ENCODE measurements at places on chromosomes 1 and 21.

DNA sequence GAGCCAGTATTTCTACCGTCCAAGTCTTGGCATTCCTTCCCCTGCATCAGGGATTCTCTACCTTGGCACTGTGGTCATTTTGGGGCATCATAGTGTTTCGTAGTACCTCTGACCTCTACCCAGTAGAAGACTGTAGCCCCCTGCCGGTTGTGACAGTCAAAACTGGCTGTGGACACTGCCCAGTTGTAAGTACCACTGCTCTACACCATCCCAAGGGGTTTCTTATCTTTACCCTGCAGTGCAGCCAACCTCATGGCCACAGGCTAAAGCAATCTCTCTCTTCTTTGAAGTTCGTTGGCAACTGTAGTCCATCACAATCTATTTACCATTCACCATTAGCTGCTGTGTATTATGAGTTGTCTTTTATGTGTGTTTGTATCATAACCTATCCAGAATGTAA, 29.3 kb upstream of the ERO1B start:
- no peak for DNase-seq

DNA sequence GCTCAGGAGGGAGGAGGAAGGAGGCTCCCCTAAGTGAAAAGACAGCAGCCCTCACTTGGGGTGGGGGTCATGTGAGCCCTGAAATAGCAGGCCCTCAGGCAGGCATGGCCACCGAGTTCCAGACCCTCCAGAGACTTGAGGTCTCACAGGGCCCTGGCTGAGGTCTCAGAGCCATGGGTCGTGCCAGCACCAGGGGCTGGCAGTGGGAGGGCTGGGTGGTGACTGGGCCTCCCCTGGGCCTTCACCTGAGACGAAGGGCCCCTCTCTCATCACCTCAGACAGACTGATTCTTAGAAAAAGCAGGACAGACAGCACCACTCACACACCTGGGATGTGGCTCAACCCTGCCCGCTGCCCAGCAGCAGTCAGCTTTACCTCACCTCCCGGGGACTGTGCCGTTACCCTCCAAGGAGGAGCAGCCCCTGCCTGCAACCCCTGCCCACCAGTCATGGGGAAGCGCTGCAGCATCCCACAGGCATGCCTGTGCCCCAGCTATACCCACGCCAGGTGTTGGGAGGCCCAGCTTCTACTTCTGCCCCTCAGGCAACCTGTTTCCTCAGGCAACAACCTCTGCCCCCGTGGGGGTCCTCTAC, 42.6 kb upstream of the LRP8 start:
- no peak for DNase-seq

DNA sequence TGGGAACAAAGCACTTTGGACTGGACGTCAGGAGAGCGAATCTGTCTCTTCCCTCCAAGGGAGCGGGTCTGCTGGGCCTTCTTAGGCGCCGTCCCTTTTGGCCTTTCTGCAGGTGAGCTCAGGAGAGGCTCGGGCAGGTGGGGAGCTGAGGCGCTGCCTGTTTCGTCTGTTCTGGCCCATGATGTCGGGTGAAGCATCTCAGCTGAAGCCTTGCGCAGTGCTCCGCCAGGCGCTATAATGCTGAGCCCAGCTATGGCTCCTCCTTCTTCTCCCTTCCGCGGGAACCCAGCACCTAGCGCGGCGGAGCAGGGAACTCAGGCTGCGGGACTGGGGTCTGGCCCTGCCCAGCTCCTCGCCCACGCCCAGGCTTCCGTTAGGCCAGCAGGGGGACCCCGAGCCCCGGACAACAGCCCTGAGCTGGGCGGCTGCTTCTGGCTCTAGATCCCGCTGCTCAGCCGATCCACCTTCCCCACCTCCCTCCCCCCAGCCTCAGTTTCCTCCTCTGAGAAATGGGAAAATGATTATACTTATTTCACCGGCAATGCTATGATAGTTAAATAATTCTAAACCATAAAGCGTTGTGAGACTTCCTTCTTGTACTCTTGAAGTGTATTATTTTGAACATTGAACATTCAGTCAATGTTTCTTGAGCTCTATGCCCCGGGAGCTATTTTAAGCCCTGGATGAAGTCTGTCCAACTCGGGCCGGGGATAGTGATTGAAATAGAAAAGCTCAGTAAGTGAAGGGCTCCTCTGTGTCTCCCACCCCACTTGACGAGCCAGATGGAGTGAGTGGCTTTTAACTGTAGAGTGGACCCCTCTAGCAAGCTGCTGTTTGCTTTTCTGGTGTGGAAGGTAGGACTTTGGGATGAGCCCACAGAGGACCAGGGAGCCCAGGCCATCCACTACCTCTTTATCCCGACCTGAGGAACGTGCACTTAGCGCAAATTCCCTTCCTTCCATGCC, 9.6 kb upstream of the ADORA1 start:
- peak; percentile 17 for DNase-seq

- DNase-seq = no peak
Observed at GRCh38 chr1:118716775-118717174, 271.4 kb downstream of the TBX15 start.

DNA sequence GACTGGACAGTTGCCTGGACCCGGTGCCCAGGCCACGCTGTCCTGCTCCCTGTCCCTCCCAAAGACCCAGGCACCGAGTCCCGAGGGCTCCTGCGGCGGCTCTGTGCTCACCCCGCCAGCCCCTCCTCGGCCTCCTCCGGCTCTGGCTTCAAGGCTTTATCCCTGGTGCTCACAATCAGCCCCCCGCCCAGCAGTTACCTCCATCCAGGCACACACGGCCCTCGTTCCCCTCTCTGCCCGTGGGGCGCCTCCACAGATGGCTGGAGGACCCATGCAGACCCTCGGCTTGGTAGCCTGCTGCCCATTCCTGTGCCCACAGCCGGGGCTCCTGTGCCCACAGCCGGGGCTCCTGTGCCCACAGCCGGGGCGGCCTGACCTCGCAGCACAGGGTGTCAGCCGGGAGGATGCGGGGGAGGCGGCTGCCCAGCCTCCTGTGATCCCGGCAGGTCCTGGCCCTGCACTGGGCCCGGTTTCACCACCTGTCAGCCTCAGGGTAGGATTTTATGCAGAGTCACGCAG, 52.3 kb upstream of the COL18A1 start:
- DNase-seq = no peak

GRCh38 chr1:244102046-244102445, 51.0 kb downstream of the ZBTB18 start:
- DNase-seq = no peak

DNA sequence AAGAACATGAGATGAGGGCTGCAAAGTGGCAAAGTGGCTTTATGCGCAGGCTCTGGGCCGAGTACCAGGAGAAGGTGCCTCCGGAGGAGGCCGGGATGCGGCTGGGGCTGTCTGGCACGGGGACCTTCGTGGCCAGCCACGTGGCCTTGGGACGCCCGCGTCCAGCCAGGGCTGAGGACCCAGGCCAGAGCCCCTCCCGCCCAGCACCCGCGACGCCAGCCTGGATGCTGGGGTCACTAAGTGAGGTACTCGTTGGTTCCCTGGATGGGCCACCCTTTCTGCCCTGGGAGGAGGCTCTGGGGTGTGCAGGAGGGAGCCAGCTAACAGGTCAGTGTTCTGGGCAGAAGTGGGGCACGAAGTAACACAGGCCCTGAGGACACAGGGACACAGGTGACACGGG, 12.6 kb downstream of the SCNN1D start:
- DNase-seq = no peak

DNA sequence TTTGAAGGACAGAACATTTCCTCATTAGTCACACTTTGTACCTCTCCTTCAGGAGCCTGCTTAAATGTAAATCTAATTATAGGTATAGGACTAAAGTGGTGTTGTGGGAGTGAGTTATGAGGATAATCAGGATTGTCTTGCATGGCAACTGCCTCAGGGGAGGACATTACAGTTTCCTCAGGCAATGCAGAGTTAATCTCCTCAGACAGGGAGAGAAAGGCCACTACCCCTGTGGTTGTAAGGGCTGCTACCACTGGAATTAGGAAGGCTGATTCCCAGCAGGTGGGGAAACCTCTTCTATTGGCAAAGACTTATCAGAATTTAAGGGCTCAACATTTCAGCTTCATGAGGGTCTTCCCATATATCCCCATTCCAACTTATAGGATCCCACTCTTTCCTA, 286.8 kb upstream of the PBX1 start:
- no peak for DNase-seq

GRCh38 chr1:51908499-51908898, 30.0 kb upstream of the NRDC start:
- DNase-seq = no peak

DNA sequence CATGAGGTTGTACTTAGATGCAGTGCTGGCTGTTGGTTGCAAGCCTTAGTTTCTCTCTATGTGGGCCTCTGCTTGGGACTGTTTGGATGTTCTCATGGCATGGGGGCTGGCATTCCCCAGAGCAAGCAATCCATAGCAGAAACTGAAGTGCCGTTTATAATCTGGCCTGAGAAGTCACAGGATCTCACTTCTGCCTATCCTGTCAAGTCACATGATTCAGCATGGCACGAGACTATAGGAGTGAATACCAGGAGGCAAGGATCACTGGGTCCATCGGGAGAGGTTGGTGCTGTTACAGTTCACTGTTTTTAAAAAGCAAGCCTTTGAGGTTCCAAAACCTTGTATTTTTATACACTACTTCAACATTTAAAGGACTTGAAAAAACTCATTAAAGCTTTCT, 16.7 kb downstream of the COLGALT2 start:
- DNase-seq = no peak

DNA sequence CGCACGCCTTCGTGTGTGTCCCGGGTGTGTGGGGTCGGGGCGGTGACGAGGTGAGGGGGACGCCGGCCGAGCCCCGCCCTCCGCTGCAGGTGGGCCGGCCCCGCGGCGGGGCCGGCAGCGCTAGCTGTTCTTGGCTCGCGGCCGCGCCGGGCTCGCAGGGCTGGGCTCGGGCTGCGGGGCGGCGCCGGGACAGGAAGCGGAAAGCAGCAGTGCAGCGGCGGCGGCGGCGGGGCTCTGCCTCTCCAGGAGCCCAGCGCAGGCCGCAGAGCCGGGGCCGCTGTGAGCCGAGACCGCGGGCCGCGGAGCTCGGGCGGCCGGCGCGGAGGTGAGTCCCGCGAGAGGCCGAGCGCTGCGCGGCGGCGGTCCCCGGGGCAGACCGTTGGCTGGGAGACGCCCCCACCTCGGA, at the start of gene VANGL1:
Gene VANGL1, plus strand, starts transcription at position 209 of the 406 bp plus-strand sequence. CDS start 9,444 bp downstream, outside the sequence.
- peak; percentile 47 for DNase-seq

- DNase-seq = no peak
Observed at GRCh38 chr1:178579562-178579961, 66.7 kb downstream of the TEX35 start.

- peak; percentile 72 for DNase-seq
Observed at GRCh38 chr1:193537266-193538002, 351.0 kb upstream of the B3GALT2 start.

DNA sequence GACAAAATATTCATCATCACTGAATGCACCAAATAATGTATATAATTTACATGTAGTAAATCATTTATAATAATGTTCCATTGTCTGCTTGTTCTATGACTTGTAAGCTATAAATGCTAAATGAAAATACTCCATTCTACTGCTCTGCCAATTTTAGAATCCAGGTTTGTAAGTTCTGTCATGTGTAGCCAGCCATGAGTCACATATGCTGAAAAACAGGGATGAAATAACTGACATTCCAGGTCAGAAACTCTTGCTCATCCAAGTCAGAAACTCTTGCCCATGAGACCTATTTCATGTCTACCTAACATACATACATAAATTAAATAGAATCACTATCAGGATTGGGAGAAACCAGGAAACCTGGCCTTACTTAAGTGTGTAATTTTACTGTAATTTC, 95.6 kb downstream of the ASH1L start:
- no peak for DNase-seq

- no peak for DNase-seq
Observed at GRCh38 chr1:233744779-233745513, 131.0 kb downstream of the KCNK1 start.

- DNase-seq = no peak
Observed at GRCh38 chr1:100614570-100614969, 76.6 kb downstream of the GPR88 start.

DNA sequence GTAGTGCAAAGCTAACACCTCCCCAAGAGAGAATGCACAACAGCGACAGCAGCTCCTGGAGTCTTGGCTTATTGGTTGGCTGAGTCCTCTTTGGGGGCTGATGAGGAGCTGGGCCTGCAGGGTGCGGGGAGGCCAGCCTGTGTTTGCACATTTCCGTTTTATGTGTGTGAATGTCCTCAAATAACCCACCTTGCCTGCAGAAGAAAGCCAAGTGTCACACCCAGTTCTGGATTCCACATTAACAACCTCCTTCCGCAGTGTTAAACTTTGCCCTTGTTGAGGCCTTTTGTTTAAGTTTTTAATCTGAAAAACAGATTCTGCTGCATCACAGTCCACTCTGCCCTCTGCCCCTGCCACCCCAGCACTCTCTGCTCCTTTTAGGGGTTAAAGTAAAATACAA, 274.5 kb downstream of the TM2D1 start:
- no peak for DNase-seq

DNA sequence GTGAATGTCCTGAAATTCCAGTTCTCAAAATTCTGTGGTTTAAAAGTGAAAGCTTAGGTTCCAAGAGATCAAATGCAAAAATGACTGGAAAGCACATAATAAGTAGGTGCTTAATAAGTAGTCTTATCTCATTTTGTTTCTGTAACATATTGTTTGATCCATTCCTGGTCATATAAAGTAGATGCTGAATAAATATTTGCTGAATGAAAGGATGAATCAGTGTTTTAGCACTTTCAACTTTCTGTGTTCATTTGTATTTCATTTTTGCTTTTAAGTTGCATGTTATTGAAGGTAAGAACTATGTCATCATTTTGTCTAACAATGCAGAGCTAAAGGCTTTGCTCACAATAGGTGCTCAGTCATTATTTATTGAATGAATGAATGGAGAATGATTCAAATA, 6.3 kb downstream of the MAST2 start:
- no peak for DNase-seq

DNA sequence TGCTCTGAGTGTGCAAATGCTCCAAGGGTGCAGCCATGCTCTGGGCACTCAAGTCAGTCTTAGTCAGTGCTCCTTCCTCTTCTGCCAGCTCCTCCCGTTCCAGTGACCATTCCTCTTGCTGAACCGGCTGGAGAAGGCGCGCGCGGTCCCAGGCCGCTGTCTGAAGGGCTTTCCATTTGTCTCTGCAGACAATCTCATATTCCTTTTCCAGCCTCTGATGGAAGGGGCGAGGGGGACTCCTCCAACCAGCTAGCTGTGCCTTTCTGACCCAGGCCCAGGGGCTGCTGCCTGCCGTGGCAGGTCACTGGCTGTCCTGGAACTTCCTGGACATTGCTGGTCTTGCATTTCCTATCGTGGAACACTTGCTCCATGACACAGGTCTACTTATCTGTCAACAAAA, 67.5 kb downstream of the RIPK4 start:
- DNase-seq = no peak

DNA sequence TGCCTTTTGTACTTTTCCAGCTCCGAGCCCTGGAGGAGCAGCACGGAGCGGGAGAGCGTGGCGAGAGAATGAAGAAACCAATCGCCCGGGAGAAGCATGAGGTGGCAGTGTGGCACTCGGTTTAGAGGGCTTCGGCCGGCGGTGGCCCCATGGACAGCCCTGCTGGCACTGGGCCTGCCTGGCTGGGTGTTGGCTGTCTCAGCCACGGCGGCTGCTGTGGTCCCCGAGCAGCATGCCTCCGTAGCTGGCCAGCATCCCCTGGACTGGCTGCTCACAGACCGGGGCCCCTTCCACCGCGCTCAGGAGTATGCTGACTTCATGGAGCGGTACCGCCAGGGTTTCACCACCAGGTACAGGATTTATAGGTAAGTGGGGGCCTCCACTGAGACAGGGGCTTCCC, 59.0 kb downstream of the BRINP2 start:
- no peak for DNase-seq

- DNase-seq = peak; percentile 81
Observed at GRCh38 chr21:34986561-34987500, 62.3 kb downstream of the RUNX1 start.

- no peak for DNase-seq
Observed at GRCh38 chr1:84775535-84775920, 85.3 kb upstream of the SSX2IP start.

Measured in CD4-positive, alpha-beta T cell treated with Interleukin-6 for 4 hours (primary cell).